IPS DF 6.9 (cell line): ENCODE measurements at places on chromosomes 12 and 14.

DNA sequence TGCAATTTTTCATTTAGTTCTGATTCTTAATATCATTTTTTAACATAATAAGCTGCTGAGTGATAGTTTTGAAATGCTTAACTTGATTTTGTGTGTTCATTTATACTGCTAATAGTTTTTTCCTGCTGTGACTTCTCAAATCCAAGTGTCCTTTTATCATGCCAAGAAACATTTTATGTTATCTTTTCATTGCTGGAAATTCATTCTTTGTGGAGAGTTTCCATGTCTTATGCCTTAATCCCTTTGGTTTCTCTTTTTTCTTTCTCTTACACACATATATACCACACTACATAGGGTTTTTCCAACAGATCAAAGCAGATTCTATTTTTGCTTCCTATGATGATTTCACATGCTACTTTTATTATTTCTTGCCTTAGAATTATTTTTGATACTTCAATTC is 981.1 kb downstream of the SLC6A15 start:
- DNase-seq: no peak

GRCh38 chr12:42606471-42606870 is 16.9 kb upstream of the PRICKLE1 start:
- no peak for DNase-seq

GRCh38 chr14:35368139-35368460 is 36.4 kb downstream of the NFKBIA start:
- DNase-seq: no peak

DNA sequence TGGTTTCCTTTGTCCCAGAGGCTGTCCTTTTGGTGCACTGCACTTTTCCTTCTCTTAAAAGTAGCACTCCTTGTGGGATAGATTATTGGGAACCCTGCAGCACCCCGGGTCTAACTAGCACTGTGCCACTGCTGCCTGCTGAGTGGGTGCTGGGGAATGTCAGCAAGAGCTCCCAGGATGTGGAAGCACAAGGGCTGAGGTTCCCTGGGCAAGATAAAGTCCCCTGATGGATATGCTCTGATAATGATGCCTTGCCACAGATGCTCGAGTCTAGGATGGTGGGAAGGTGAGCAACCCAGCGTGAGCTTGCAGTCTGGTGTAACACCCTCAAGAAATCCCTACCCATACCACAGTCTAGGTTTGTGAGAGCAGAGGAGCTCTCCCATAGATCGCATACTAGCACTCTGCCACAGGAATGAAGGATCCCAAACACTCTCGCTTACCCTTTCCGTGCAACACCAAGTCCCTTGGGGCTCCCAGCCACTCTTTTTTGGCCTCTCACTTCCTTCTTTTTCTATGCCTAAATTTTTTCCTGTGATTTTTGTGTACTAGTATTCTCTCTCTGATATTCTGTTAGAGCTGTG is 32.6 kb downstream of the USP15 start:
- DNase-seq: no peak

DNA sequence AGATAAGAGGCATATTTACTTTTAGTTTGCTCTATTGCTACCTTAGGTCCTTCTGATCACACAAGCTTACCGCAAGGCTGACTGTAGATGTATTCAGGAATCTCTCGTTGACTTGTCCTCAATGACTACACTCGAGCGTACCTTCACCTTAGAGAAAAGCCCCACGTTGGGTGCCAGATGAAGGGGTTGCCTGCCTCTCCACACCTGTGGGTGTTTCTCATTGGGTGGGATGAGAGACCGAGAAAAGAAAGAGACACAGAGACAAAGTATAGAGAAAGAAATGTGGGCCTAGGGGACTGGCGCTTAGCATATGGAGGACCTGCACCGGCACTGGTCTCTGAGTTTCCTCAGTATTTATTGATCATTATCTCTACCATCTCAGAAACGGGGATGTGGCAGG is 51.8 kb downstream of the ASCL4 start:
- DNase-seq: no peak

DNA sequence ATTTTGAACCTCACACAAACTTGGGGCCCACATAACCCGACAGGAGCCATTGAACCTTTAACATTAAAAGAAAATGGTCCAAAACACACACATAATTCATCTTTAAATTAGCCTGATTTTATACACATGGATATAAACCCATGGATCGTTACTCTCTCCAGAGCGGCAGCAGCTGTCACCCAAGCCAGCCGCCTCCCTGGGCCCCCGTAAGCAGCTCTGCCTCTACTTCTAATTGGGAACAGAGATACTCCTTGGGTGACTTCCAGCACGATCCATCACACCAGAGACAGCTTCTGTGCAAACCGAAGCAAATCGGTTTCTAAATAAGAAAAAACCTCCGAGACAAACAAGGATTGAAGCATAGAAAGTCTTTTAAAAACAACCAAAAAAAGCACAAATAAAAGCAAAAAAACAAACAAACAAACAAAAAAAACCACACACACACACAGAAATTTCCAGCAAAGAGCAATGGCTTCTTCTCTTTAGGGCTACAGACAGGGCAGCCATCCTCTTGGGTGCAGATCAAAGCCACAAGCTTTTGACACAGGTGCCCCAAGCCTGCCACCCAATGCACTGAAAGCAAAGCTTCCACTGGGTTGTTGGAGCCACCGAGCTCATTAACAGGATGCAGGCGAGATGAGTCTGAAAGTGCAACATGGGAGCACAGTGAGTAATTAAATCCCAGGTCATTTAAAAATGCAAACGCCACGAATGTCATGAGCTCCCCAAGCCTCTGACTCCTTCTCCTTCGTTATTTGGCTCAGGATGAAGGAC is 156.9 kb downstream of the DPF3 start:
- no peak for DNase-seq

GRCh38 chr12:857611-858010 is 91.9 kb downstream of the RAD52 start:
- DNase-seq: no peak

GRCh38 chr12:119700078-119700477 is 32.1 kb downstream of the PRKAB1 start:
- DNase-seq: no peak

GRCh38 chr14:106826833-106827369 is 1300.5 kb downstream of the TMEM121 start:
- no peak for DNase-seq

GRCh38 chr12:6936194-6936635 is 7.4 kb upstream of the RNU7-1 start:
- no peak for DNase-seq

GRCh38 chr12:40286583-40286982 is 61.8 kb downstream of the LRRK2 start:
- DNase-seq: no peak

DNA sequence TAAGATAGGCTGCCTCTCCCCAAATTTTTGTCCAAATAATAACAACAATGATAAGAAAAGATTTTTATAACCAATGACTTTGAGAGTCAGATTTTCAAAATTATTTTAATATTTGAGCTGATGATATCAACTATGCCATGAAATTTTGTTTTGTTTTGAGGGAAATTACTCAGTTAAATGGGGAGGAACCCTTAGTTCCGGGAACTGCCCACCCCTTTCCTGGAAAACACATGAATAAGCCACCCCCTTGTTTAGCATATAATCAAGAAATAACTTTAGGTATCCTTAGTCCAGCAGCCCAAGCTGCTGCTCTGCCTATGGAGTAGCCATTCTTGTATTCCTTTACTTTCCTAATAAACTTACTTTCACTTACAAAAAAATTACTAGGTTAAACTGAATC is 61.4 kb downstream of the HMGA2 start:
- DNase-seq: no peak

DNA sequence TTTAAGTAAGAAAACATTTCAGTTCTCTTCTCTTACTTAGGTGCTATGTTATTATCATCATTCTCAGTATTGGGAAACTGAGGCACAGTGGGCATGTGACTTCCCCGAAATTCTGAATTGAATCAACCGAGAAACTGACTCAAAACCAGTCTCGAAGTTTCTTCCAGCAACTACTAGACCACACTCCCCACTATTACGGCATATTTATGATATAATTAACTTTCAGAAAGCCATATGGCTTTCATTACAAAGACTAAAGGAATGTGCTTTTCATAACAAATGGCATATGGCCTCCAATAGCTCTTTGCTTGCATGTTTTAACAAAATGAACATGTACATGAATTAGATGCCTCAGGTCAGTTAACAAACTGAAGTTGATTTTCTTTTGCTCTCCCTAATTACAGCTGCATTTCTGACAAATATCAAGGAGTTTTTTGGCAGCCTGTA is 182.9 kb upstream of the SLC38A2 start:
- DNase-seq: no peak

- no peak for DNase-seq
Observed at GRCh38 chr12:388541-389141, 479 bp downstream of the KDM5A start.

DNA sequence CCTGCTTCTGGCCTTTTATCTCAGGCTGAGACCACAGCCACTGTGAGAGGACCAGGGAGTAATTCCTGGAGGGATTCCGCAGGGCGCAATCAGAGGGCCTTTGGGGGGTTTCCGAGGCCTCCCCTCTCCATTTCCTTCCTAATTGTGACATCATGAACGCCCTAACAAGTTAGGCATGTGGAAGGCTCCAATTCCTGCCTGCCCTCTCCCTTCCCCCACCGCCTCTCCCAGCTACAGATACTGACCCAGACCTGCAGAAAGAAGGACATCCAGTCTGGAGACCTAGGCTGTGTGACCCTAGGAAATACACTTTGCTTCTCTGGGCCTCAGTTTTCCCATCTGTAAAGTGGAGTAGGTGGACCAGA is 637.9 kb downstream of the MED13L start:
- no peak for DNase-seq

- DNase-seq: no peak
Observed at GRCh38 chr12:78938341-78939084, 73.9 kb downstream of the SYT1 start.

DNA sequence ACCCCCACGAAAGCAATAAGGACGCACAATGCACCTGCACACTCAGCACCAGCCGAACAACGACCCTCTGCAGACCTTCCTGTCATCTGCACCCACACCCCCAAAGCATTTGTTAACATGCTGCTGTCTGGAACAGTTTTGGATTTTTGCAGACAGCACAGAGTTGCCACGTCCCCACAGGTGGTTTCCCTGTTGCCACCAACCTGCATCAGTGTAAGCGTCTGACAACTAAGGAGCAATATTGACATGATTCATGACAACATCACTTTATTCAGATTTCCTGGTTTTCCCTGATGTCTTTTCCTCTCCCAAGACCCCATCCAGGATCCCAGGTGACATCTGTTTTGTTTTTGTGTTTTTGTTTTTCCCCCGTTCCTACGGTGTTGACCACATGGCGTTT is 150.7 kb upstream of the C14orf180 start:
- no peak for DNase-seq

GRCh38 chr12:6735448-6736191 is 11.8 kb downstream of the COPS7A start:
- no peak for DNase-seq

DNA sequence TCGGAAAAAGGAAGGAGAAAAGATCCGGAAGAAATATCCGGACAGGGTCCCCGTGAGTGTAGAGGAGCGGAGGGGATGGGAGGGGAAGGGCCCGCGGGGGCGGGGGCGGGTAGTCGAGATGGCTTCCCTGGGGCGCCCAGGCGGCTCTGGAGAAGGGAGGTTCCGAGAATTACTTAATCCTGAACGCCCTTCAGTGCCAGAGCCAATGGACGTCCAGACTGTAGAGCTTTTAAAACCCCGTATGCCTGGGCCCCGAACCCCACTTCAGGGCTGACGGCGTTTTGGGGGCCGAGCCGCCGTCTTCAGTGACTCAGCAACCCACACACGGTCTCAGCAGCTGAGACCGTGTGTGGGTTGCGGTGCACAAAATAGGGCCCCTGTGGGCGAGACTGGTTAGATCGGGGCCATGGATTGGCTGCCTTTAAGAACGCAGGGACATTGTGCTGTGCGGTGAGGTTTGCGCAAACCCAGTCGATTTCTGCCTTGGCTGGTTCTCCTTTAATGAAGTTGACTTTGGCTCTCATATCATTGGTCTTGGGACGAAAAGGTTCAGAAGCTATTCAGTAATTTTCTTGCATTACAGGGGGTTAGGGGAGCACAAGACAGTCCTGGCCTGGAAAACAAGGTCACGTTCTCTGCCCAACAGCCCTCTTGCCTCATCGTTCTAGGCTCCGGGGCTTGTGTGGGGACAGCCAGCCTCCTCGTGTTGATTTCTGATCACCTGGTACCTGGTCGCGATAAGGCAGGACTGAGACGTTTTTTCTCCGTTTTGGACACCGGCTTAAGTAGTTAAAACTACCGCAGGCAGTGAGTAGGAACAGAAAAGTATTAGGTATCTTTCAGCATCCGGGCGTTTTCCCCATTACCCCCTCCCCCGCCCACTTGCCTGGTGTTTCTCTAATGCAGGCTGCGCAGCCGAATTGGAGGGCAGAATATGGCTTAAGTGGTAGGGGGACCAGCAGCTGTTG is 775 bp downstream of the GABARAPL1 start:
- no peak for DNase-seq

DNA sequence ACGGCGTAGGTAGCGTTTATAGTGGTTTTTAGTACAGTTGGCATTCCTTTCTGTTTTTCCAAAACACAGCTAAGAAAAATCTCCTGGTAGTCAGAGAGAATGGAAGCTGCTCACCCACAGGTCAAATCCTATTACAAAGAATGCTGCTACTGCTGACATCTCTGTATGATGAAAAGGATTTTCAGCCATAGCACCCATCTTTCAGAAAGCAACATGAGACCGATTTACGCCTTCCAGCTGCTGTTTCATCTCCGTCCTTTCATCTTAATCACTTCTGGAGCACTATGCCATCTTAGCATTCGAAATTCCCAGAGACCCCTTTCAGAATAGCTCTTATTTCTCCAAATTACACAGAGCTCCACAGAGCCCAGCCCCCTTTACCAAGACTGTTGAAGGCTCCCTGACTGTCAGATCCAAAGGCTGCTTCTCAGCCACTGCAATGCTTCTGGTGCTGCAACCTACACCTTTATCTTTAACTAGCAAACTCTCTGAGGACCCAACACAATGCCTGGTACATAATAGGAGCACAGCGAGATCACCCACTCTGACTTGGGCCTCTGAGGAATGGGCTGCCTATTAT is 211.8 kb downstream of the NEDD1 start:
- DNase-seq: no peak

DNA sequence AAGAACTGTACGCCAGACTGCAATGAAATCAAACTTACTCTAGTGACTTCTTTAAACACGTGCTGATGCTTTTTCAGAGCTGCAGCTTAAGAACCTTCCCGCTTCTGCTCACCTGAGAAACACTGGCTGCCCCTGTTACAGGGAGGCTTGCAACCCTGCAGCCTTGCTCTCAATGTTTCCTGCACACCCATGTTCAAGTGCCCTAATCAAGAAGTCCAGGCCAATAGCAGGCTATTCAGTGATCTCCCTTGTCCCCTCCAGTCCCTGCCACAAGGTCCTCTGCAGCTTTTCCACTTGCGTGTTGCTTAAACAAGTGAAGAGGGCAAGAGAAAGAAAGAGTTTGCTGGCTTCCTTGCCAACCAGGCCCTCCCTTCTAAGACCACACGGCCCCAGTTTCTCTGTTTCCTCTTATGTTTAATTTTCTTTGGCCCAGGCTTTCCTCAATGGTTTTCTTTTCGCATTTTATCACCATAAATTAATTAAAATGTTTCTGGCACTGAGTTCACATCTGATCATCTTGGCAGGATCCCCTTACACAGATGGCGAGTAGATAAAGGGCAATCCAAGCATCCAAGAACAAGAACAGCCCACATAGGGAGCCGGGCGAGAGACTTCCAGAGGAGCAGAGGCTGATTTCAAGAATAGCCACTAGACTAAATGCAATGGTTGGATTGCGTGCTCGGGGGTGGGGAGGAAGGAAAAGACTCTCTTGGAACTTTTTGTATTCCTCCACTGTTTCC is 82.3 kb upstream of the CDKN3 start:
- no peak for DNase-seq
